ENCODE measurements at places on chromosomes 1 and 21. TPM values are rescaled to one million over a fixed set of nuclear protein-coding genes. Genes with fewer than 3 reads are reported as not detected.

ZNF695 gene
- total RNA-seq = not detected

CELA3A gene
- 5.2 TPM for total RNA-seq

MX2 gene
- total RNA-seq = 21.5 TPM

LRRC38 gene
- total RNA-seq = not detected

ADGRL4 gene
- 31.9 TPM for total RNA-seq

KCNN3 gene
- total RNA-seq = 4.7 TPM

C1QC gene
- total RNA-seq = 295 TPM

LIPI gene
- total RNA-seq = not detected

TNFRSF8 gene
- total RNA-seq = 0.88 TPM

KRTAP19-7 gene
- not detected for total RNA-seq

LRRC7 gene
- 1.3 TPM for total RNA-seq

CFAP298 gene
- 26.9 TPM for total RNA-seq

RAB29 gene
- total RNA-seq = 19.5 TPM

DNA sequence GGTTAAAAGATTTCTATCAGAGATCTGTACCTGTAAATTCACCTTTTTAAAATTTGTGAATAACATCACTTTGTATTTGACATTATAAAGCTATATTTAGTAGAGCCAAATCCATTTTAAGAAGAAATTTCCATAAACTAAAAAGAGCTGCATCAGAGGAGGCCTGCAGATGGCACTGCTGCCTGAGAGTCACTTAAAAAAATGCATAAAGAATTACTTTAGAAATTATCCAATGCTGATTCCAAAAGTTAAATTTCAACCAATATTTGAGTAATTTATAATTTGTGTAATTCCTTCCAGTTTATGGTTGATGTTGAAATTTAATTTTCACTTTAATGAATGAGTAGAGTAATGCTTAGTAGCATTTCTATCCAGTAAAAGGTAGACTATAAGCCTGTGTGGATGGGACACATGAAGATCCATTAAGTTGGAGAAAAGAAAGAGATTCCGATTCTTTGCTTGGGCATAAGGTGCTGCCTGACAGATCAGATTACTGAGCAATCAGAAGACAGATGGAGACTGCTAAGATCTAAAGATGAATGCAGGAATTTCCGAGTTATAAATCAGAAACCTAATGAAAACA is 20.7 kb upstream of the RPE65 start:
- no peak for DNase-seq

DNA sequence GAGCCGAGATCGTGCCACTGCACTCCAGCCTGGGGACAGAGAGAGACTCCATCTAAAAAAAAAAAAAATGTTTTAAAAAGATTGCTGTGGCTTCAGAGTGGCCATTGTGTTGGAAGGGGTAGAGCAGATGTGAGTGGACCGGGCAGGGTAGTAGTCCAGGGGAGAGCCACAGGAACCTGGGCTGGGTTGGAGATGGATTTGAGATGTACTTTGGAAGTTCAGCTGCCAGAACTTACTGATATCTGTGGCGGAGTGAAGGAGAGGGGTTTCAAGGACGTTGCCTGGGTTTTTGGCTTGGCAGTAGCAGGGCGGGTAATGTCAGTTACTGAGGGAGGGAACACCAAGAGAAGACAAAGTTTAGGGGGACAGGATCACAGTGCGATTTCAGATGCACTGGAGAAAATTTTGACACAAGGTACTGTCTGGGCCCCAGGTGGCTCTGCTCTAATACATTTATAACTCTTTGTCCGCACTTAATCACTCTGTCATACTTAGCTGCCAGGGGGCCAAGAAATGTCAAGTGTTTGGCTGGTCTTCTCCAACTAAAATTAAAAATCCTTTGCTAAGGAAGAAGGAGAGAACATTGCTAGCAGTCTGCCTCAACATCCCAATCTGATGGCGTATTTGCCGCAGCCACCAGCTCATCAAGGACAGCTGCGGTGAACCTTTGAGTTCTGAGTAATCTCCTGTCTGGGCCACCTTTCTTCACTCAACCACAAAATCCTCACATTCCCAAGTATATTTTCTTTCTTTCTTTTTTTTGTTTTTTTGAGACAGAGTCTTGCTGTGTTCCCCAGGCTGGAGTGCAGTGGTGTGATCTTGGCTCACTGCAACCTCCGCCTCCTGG is 9.6 kb downstream of the EPHX1 start:
- DNase-seq = no peak

DNA sequence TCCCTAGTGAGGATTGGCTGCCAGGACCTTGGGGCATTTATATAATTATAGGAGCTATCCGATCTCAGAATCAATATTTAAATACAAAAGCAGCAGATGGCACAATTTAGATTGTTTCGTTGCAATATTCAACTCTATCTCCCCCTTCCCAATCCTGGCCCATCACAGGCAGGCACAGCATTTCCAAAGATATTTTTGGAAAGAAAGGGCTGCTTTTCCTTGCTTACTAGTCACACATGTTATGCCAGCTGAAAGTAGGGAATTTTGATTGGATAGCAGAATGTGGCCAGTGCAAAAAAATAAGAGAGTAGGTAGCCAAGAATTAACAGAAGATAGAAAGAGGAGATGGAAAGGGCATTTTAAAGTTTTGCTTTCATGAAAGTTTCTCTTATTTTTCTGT is 37.9 kb downstream of the IL12RB2 start:
- no peak for DNase-seq

- no peak for DNase-seq
These were observed 399.3 kb downstream of the AJAP1 start for GRCh38 chr1:5053744-5054143.

- DNase-seq = no peak
These were observed 6.0 kb downstream of the RAVER2 start for GRCh38 chr1:64750875-64751274.

- peak; percentile 87 for DNase-seq
These were observed 923 bp upstream of the IFNGR2 start for GRCh38 chr21:33402001-33402979.

- DNase-seq = no peak
These were observed 16.4 kb downstream of the ZBTB21 start for GRCh38 chr21:41993744-41994143.

- no peak for DNase-seq
These were observed 60.6 kb downstream of the EVA1C start for GRCh38 chr21:32472890-32473765.

GRCh38 chr1:203272633-203273205 is 32.6 kb upstream of the BTG2 start:
- DNase-seq = no peak

GRCh38 chr21:15495965-15496364 is 233.8 kb upstream of the USP25 start:
- no peak for DNase-seq

GRCh38 chr1:92482665-92483609 is 3.8 kb downstream of the GFI1 start:
- peak; percentile 49 for DNase-seq

GRCh38 chr1:31238986-31239613 is 587 bp downstream of the NKAIN1 start:
- peak; percentile 73 for DNase-seq

DNA sequence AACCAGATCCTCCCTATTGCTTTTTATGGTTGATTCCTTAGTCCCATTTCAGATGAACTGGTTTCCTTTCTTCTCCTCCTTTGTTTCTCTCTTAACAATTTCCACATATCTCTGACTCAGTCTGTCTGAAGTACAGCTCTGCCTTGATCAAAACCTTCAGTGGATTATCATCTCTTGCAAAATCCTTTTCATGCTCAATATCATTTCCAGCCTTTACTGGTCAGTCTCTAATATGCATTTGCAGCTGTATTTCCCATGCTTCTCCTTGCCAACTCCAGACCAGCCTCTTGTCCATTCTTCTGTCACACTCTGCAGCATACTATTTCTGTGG is 72.2 kb downstream of the SNX7 start:
- DNase-seq = no peak

GRCh38 chr1:244730934-244731434 is 78.1 kb downstream of the DESI2 start:
- no peak for DNase-seq

- no peak for DNase-seq
These were observed 204.4 kb downstream of the SLC35F3 start for GRCh38 chr1:234108921-234109320.

DNA sequence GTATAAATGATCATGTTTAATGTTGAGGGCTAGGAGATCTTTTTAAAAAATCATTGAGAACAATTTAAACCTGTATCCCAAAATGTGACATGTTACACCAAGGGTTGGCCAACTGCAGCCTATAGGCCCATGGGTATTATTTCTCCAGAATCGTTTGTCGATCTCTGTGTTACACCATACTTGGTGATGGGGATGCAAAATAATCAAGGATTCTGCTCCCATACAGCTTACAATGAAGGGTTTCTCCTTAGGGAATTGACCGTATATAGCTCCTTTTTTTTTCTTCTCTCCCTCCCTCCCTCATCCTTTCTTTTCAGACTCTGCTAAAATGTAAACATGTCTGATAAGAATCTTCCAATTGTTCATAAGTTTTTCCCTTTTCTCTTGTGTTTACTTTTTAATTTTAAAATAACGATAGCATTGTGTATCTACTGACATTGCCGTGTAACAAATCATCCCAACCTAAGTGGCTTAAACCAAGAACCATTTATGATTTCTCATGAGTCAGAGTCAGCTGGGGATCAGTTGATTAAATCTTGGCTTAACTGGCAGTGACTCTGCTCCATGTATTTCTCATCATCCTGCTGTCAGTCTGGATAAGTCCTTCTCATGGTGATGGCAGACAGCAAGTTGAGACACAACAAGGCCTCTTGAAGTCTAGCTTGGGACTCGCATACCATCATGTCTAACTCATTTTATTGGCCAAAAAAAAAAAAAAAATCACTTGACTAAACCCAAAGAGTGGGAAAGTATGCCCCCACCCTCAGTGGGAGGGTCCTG is 48.0 kb downstream of the MARK1 start:
- no peak for DNase-seq

- no peak for DNase-seq
These were observed 29.0 kb downstream of the TGFBR3 start for GRCh38 chr1:91856996-91857395.

DNA sequence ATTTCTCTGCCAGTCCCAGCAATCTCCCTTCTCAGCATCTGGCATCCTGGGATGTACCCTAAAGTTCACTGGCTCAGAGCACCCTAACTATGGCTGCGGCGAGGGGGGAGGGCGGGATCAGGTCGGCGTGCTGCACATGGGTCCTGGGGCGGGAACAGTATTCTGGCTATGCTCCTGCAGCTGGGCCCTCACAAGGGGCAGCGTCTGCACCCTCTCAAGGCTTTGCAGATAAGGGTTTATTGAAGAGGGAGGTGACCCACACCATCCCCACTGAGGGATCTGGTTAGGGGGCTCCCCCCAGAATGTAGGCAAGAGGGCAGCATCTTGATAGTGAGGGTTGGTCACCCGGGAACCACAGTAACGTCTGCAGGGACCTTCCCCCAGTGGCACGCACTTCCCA is 44.9 kb upstream of the PCBP3 start:
- DNase-seq = no peak

GRCh38 chr21:46253610-46254124 is 25.1 kb upstream of the LSS start:
- DNase-seq = no peak

- DNase-seq = no peak
These were observed 280.2 kb downstream of the DPYD start for GRCh38 chr1:97640677-97641076.

DNA sequence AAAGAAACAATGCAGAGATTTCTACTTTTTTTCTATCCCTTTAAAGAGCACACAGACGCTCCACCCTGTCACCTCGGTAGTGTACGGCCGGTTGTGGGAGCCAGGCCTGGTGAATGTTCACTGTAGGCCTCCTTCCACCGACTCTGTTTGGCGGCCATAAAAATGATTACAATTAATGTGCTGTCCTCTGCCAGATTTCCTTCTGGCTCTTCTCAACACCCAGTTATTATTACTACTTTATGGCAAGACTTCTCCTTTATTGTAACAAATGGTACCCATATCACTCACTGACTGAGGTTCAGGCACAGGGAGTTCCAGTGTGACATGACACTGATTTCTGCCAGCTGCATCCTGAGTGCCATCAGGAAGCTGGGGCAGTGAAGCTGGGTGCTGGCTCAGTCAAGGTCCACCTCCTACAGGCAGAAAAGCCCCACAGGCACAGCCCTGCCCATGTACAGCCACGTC is 37.4 kb downstream of the GPR161 start:
- no peak for DNase-seq

- DNase-seq = no peak
These were observed 46.4 kb downstream of the ZNF281 start for GRCh38 chr1:200363264-200363933.

GRCh38 chr1:47926461-47926999 is 70.7 kb downstream of the TRABD2B start:
- DNase-seq = no peak

- no peak for DNase-seq
These were observed 110.5 kb downstream of the NGF start for GRCh38 chr1:115227346-115228082.

GRCh38 chr1:201085902-201086735 is 26.1 kb downstream of the CACNA1S start:
- peak; percentile 77 for DNase-seq

GRCh38 chr1:172946814-172947507 is 103.8 kb downstream of the TNFSF18 start:
- no peak for DNase-seq

DNA sequence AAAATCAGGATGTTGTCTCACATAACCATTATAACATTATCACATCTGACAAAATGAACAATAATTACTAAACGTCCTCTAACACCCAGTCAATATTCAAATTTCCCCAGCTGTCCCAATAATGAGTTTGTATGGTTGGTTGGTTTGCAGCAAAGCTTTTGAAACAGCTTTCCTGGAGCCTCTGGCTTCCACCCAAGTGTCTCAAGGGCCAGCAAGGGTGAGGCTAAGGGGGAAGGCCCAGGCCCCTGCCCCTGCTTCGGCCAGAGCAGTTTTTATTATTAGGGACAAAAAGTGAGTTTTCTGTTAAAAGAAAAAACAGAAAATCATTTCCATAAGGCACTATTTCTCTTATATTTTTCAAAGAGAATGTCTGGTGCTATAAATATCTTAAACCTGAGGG is 19.1 kb upstream of the AVPR1B start:
- no peak for DNase-seq

- DNase-seq = no peak
These were observed 192.3 kb downstream of the PRDM16 start for GRCh38 chr1:3261007-3261968.

GRCh38 chr1:20551945-20552727 is at the start of gene FAM43B:
TSS of gene FAM43B (plus strand) at chr1:20552573. CDS start at chr1:20552974, 401 bp downstream.
- peak; percentile 82 for DNase-seq
